Activated CD8-positive, alpha-beta memory T cell treated with anti-CD3 and anti-CD28 coated beads for 1 hour (primary cell): ENCODE measurements at places on chromosomes 7 and 10.

GRCh38 chr10:131722525-131723264, 178.1 kb upstream of the PPP2R2D start:
- DNase-seq = no peak

DNA sequence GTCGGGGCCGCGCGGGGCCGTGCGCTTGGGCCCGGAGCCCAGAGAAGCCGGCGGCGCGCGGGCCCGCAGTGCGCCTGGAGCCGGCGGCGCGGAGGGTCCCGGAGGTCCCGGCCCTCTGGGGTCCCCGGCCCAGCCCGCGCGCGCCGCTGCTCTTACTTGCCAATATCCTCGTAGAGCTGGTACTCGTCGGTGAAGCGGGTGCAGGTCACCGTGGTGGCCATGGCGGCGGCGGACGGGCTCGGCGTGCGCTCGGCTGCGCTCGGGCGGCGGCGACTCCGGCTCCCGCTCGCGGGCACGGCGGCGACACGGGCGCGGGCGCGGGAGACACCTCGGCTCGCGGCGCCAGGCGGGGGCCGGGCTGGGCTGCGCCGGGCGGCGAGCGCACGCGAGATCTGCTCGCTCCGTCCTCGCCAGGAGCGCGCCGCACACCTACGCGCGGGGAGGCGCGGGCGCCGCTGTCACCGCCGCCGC, at the start of gene CAMK2B:
CAMK2B (minus strand) TSS at position 394 of the 471 bp plus-strand sequence; CDS start at position 221, 173 bp downstream.
- no peak for DNase-seq

DNA sequence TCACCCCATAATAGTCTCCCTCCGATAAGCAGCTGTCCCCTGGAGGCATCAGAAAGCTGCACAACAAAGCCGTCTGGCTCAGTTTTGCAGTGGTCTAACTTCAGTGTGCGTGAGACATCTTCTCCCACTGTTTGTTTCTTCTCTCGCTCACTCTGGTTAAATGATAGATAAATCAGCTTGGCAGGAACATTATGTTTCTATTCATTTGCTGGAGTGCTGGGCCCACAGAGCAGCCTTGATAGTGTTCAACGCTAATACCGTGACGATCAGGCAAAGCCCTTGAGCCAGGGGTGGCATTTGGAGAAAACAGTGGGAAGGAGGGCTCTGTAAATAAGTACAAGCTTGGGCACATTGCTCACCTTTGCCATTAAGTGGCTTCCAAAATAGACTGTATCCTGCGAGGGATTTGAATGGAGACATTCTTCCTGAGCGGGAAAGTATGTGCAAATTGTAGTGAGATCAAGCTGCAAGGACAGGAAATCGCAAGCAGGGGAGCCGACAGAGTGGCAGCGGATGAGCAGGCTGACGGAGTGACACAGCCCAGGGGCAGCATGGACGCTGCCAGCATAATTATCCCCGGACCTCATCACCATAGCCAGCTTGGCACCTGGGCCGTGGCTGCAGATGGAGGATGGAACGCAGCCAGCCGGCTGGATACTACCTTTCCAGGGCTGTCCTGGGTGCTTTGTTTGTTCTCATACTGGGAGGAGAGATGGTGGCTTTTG, 256.8 kb upstream of the FZD8 start:
- no peak for DNase-seq

- no peak for DNase-seq
Measured at GRCh38 chr7:67698354-67698753, 701.7 kb downstream of the TYW1 start.

GRCh38 chr7:50792342-50793119, 9.8 kb upstream of the GRB10 start:
- DNase-seq = no peak

DNA sequence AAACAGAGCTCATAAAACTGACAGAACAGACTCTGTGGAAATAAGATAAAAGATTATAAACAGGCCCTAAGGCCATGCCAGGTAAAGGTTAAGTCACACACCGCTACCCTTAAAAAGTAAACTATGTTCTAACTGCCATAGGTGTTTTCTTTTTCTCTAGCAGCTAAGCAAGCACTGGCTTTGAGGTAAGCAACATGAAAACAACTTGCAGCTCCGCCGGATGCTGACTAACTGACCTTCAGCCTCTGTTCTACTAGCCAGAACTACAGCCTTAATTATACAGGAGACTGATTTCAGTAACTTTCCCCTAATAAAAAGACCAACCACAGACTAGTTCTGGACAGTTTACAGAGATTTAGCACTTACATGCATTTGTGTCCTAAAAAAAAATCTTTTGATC, 708.3 kb downstream of the CCSER2 start:
- DNase-seq = no peak

- no peak for DNase-seq
Measured at GRCh38 chr10:47173929-47174442, 126.0 kb upstream of the GDF10 start.
